ENCODE measurements at places on chromosomes 16 and 17.
A peak's percentile ranks its signal among the peaks of the same experiment; 100 is the strongest.

GRCh38 chr16:58160855-58161254, 31.7 kb upstream of the CFAP20 start:
- no peak for DNase-seq

GRCh38 chr17:2398182-2398581, 2.7 kb downstream of the MNT start:
- no peak for DNase-seq

- DNase-seq: no peak
Measured at GRCh38 chr17:47257651-47258339, 4.2 kb downstream of the ITGB3 start.

DNA sequence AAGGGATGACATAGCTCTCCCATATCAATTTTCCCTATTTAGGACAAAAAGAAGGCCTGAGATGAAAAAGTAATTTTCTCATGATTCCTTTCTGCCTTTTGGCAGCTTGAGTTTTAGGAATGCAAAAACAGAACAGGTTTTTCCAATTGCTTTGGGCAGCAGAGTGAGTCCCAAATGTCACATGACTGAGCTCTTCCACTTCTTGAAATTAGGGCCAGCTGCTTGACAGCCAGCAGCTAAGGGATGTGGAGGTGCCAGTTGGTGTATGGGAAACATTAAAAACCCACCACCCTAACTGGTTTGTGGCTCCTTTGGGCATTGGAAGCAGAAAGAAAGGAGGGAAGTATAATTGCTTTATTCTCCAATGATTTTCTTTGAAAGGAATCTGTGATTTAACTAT, 133.8 kb upstream of the FAM20A start:
- no peak for DNase-seq

DNA sequence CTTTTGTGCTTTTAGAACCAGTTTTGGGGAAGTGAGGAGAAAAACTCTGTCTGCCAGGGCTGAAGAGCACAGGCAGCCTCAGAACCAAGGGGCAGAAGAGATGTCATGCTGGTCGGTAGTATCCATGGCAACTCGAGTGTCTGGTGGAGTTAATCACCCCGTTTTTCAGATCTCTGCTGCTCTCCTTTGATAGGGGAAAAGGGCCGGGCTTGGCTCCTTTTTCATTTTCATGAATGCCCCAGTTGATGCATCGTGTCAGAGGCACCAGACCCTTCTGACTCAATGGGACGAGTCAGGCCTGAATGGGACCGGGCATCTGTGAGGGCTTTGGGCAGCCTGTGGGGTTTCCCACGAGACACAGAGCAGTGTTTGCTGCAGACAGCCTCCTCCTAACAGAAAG, 304.6 kb downstream of the ABCC12 start:
- no peak for DNase-seq

DNA sequence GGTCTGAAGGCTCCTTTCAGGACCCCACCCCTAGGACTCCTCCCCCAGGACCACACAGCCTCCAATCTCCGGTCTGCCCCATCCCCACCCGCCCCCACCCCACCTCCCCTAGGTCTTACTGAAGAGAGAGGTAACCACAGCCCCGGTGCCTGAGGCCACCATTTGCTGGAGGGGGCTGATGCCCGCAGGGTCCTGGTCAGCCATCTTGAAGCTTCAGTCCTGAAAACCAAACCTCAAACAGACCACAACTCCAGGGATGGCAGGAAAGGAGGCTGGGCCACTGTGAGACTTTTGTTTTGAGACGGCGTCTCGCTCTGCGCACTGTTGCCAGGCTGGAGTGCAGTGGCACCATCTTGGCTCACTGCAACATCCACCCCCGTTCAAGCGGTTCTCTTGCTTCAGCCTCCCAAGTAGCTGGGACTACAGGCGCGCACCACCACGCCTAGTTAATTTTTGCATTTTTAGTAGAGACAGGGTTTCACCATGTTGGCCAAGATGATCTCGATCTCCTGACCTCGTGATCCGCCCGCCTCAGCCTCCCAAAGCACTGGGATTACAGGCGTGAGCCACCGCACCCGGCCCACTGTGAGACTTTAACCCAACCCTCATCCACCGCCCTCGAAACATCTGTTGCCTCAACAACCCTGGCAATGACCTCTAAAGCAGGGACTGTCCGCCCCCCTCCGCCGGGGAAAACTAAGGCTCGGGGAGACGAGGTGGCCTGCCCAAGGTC, 1.1 kb downstream of the SLC25A39 start:
- DNase-seq: no peak

DNA sequence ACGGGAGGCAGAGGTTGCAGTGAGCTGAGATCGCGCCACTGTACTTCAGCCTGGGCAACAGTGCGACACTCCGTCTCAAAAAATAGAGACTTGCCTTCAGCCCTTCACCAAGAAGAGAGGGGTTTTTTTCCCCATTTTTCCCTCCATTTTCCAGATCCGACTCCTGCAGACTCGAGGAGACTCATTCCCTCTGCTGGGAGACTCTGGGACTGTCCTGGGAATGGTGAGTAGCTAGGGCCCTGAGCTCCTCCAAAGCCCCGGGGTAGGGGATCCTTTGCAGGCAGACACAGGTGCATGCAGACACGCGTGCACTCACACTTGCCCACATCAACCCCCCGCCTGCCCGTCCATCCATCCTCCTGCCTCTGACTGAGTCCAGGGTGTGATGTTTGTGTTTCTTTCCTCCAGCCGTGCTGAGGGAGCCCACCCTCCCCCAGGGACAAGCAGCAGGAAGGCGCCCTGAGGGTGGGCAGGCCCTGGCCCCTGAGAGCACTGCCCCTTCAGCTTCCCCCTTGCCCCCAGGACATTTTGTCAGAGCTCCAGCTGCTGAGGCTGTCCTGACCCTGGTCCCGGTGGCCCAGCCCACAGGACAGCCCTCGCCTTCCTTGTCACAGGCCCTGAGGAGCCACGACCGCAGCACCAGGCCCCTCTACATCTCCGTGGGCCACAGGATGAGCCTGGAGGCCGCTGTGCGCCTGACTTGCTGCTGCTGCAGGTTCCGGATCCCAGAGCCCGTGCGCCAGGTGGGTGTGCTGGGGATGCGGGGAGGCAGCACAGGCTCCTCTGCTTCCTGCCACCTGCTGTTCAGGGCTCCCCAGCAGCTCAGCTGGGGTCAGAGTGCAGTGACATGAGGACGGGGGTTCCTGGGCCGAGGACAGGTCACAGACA, 10.2 kb downstream of the ENDOV start:
- DNase-seq: no peak

DNA sequence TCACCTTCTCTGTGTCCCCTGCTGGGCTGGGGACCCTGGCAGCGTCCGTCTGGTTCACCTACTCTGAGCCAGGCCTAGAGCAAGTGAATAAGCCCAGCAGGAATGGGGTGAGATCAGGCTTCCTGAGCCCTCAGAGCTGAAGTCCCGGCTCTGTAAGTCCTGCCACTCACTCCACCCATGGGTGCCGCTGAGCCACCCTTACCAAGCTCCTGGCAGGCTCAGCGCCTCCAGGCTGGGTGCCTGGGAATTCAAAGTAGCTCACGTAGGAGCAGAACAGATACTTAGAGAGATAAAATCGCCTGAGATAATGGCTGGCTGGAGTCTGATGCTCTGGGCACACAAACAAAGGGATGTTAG, 9.8 kb upstream of the LASP1NB start:
- DNase-seq: no peak

GRCh38 chr16:21175397-21175796, 16.9 kb downstream of the LDAF1 start:
- DNase-seq: no peak

DNA sequence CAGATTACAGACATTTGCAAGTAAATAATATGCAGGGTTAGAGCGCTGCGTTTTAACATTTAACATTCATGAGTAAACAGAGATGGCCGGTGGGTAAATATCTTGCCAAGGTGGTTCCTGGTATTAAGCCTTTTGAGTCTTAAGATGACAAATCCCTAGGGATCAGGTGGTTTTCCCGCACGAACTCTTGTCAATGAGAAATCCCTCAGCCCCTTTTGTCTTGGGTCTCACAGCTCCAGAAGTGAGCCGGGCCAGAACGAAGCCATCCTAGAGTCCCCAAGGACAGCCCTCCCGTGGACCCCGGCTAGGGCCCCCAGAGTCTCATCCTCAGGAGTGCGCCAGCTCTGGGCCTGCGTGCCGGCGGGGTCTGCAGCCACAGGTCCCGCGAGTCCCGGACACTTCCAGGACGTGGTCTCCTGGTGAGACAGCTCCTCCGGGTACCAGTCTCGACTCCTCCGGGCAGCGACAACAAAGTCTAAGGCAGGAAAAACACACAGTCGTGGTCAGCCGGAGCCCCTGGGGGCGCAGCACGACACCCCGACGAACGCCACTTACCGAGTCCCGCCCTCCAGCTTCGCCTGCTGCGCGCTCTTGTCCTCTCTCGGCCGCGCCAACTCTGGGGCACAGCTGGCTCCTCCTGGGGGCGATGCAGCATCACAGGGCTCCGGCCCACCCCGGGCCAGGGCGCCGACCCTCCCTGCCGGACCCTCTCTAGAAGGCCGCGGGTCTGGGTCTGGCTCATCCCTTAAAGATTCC, 13.3 kb downstream of the MIS12 start:
- DNase-seq: no peak

DNA sequence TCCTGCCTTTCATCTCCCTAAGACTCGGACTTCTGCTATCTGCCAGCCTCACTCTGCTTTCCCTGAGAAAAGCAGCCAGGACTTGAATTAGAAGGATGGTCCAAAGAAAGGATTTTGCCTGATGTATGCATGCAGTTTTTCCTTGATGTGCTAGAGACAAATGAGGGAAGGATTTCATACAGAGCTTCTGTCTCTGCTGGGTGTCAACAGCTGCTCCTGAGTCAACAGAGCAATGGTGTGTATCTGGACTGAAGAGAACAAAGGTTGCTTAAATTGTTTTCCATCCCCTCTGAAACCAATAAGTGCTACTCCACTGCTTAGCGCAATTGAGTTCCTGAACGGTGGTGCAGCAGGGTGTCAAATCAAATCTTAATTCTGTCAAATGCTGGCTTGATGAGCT, 680.6 kb upstream of the C16orf82 start:
- DNase-seq: no peak

DNA sequence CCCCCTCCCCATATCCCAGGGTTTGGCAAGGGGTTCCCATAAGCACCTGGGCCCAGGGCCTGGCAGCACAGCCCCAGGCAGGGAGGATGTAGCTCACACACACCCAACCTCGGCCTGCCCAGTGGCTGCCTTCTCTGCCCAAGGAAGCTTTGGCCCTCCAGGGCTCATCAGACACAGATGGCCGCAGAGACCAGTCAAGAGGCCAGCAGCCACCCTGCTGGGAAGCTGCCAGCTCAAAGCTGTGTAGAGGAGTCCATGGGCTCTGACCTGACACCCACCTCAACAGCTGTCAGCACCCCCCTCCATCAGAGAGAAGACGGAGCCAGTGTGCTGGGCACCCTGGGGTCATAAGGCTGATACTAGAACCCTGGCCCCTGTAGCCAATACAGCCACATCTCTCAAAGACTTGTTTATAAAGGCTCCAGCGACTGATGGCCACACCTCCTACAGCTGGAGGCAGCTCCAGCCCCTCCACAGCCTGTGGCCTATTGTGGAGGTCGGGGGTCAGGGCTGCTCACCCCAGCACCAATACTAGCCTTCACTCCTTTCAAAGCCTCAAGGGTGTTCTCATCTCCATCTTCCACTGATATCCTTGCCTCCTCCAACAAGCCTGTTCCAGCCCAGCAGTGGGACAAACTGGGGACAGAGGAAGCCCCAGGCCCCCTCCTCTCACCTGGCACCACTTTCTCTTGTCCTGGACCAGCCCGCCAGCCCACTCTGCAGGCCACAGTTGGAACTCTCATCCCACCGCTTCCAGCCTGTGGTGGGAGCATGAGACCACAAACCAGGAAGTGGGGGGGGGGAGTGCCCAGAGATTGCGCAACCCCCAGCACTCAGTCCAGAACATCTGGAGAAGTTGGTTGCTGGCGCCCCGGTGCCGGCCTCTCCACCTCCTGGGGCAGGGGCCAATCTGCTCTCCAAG, 2.2 kb upstream of the MPG start:
- DNase-seq: peak; percentile 19

- no peak for DNase-seq
Measured at GRCh38 chr17:55852734-55853133, 101.9 kb downstream of the PCTP start.

DNA sequence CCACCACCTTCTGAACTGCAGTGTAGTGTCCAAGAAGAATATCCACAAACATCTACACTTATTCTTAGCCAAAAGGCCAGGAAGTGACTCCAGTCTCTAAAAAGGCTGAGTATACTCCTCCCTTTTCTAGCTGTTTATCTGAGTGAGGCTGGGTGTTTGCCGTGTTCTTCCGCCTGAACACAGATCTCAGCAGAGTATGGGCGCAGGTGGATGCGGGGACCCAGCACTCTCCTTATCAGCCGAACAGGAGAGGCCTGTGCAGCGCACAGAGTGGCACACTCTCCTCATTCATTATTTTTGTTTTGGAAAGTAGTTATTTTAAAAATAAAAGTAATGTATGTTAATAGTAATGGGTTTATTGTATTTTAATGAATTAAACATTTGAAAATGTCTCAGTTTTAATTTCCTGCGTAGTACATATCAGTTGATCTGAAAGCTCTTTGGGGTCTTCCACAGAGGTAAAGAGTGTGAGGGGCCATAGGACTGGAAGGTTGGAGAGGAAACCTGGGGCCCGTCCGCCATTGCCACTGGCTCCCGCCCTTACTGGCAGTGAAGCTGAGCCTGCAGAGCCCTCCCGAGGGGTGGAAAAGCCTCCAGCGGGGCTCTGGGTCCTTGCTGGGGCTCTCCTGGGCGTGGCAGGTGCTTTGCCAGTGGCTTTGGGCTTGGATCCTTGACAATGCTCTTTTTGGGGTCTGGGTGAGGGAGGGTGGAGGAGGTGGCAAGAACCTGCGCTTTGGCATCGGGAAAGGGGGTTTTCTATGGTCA, 53.8 kb downstream of the PDPK1 start:
- DNase-seq: no peak

- DNase-seq: no peak
Measured at GRCh38 chr17:10034719-10035475, 129.8 kb upstream of the RCVRN start.

DNA sequence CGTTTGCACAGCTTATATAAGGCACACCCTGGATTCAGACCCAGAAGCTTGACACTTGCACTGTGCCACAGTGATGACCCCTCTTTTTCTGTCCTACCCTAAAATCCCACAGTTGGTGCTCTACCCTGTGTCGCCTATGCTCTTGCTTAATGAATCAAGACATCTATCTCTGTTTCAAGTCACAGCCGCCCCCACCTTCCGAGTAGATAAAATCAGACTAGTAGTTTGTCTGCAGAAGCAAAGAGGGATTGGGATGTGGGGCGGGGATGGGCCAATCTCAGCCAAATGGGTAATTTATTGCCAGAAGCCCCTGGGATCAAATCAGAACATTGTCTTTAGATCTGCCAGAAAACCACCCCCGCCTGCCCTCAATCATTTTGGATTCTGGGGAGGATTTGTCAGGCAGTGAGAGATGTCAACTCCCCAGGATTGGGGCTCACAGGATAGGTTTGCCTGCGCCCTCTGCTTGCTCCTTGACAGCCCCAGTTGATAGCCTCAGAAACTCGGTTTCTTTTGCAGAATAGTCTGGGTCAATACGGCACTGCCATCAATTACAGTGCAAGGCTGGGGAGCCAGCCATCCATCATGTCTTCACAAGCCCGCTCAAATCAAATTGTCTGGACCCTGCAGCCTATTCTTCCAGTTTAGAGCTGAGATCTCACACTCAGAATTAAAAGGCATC, 520.8 kb downstream of the GRIN2A start:
- DNase-seq: no peak

Measured in CD4-positive, alpha-beta T cell treated with Interleukin-17A for 1 hour (primary cell).